ENCODE measurements at places on chromosomes 5 and 9.

GRCh38 chr5:148808864-148809642 lies 17.4 kb upstream of the ADRB2 start:
- DNase-seq: no peak

GRCh38 chr9:13447843-13448422 lies 168.4 kb upstream of the MPDZ start:
- DNase-seq: no peak

GRCh38 chr5:123215929-123216702 lies 127.1 kb downstream of the PRDM6 start:
- DNase-seq: no peak

- no peak for DNase-seq
These were observed 49.8 kb downstream of the EBF1 start for GRCh38 chr5:159049844-159050315.

GRCh38 chr9:134136118-134136995 lies 475 bp downstream of the WDR5 start:
- DNase-seq: no peak

DNA sequence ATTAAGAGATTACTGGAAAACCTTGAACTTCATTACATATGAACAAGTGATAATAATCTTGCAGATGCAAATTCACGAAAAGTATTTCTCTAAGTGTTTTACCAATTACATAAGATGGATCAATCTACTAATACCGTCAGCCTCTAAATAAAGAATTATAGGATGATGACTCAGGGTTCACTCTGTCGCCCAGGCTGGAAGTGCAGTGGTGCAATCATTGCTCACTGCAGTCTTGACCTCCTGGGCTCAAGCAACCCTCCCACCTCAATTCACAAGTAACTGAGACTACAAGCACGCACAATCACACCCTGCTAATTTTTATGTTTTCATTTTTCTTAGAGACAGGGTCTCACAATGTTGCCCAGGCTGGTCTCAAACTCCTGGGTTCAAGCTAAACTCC lies 56.1 kb downstream of the CHD1 start:
- no peak for DNase-seq

DNA sequence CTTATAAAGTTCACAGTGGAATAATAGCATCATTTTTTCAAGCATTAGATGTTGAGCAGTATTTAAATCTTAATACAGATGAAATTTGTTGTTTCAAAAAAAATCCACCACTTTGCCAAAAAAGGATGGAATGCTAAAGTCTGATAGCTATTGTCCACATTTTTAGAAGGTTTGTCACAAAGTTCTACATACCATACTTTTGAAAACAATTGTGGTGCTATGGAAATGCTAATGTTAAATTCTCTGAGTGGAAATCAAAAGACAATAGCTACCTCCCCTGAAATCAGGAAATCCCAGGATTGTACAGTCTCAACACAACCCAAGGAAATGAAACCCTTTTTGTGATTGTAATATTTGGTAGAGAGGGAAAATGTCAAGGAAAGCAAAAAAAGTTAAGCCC lies 19.3 kb upstream of the GRAMD2B start:
- DNase-seq: no peak

GRCh38 chr5:173672891-173673290 lies 56.4 kb upstream of the BOD1 start:
- DNase-seq: no peak

DNA sequence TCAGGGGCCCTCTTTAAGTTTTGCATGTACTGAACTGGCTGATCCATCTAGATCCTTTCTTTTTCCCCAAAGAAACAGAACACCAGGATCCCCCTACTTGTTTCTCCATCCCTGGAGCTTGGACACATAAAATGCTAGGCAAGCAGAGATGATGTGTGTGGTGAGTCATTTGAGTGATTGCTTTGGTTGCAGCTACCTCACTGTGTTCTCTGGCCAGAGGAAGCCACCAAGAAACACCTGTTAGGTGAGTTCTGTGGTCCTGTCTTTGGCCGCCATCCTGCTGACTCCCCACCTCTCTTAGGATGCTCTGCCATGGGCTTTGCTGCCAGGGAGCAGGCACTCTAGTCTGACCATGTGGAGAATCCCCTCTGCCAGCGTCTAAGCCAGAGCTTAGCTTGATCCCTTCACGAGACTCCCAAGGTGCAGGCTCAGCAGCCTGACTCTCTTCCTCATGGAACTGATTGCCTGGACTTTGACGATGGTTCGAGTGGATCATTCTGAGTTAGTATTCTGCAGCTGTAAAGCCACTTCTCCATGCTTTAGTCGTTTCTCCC lies 27.3 kb upstream of the DENND1A start:
- DNase-seq: no peak

DNA sequence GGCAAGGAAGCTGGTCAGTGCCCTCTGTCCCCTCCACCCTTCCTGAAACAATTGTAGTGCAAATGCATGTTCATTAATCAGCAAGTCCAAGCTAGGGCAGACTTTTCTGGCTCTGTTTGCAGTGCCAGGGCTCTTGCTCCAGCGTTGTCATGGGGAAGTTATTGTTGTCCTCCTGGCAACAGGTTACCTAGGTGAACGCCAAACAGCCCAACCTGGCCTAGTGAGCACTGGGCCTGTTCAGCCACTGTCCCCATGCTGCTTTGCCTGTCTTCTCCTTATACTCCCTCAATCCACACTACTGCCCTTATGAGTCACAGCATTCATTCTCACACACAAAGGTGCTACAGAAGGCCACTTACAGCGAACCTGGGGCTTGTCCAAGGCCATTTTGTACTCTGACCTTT lies 34.5 kb upstream of the GLIS3 start:
- DNase-seq: no peak

DNA sequence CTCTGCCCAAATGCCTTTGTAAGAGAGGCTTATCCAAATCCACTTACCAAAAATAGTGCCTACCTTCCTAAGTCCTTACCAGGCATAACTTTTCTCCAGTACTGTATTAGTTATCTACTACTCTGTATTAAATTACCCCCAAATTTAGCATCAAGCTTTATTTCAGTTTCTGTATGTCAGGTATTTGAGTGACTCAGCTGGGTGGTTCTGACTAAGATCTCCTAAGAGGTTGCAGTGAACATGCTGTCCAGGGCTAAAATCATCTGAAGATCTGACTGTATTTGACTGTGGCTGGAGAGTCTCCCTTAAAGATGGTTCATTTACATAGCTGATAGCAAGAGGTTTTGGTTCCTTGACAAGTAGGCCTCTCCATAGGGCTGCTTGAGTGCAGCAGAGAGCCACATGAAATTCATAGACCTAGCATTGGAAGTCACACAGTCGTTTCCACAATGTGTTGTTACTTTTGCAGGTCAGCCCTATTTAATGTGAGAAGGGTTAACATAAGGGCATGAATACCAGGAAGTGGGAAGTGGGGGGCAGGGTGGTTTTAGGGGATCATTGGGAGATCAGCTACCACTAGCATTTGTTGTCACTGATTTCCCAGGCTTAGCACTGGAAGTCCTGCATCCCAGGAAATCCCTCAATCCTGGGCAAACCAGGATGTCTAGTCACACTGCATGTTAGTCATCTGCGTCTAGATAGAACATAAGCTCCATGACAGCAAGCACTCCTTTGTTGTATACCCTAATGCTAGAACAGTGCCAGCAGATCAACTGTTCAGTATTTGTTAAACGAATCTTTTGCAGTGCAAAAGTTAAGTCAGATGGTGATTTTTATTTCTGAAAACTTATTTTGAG lies 2.0 kb upstream of the ZNF622 start:
- DNase-seq: no peak

- DNase-seq: no peak
These were observed 128.8 kb downstream of the ATPSCKMT start for GRCh38 chr5:10120934-10121333.

DNA sequence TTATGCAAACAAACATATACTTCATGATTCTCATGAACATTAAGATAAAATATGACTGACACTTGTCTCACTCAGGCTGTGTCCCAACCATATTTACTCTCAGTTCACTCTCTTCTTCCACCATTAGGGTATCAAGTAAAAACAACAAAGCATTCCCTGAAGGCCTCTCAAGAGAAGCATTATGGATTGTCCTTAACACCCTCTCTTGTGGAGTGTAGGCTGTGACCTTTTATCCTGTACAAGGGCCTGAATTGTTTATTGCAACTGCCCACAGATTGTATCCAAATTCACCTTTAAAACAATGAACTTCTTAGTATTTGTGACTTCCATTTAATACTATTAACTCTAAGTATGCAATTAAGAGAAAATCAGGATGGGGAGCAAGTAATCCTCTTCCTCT lies 78.1 kb downstream of the RICTOR start:
- DNase-seq: no peak

DNA sequence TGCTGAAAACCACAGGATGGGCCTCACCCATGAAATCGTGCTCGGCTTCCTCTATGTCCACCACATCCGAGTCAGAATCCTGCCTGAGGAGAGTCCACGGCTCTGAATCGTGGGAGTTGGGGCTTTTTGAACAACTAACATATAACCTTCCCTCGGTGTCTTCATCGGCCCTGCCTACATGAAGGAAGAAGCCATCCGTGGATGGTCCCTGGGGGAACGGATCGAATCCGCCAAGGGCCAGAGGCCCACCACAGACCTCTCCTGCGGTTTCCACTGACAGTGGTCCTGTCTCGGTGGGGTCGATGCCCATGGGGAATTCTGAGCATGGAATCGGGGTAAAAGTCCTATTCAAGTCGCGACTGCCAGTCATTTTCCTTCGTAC lies 85.0 kb downstream of the CAMSAP1 start:
- DNase-seq: no peak

- no peak for DNase-seq
These were observed 47.6 kb upstream of the GRHPR start for GRCh38 chr9:37374892-37375291.

DNA sequence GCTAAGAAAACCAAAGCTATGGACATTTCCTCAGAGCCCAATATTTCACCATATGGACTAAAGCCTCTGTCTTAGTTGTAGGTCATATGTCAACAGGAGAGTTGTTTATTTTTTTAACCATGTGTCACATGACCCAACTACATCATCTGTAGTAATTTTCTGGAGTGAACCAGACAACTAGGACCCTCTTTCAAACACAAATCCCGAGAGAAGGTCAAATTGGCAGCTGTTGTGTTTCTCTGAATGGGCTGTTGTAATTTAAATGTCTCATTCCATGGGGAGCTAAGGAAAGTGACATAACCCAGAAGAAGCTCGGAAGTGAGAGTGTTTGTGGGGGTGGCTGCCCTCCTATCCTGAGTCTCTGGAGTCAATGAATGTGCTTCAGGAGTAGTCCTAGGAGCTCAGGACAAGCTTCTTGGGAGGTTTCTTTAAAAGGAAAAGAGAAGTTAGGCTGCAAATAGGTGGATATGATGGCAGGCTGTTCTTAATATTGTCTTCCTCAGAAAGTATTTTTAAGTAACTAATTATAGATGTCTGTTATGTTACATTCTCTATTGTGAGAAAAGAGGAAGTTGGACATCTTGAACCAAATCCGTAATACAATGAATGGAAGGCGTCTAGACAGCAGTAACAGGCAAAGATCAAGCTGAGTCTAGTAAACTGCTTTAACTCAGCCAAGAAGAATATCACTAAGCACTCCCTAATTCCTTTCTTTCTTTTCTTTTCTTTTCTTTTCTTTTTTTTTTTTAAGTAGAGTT lies 50.1 kb downstream of the TMEM167A start:
- no peak for DNase-seq

GRCh38 chr9:124855944-124856765 lies 2.9 kb downstream of the WDR38 start:
- no peak for DNase-seq

GRCh38 chr5:170216257-170216864 lies 16.4 kb upstream of the C5orf58 start:
- DNase-seq: no peak

DNA sequence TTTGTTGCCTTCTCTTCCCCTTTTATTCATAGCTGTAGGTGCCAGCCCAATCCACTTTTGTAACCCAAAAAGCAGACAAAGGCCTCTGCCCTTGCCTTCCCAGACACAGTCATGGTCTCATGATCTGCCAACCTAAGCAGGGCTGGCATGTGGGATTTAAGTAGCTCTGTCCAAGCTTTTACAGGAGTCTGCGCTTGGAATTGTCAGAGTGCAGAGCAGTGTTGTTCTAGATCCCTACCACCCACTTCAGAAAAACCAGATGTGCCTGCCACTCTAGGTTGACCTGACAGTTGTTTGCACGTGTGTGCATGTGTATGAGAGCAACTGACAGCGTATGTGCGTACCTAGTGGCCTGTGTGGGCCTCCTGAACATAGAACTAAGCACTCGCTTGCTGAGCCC lies 87.8 kb upstream of the SPRY4 start:
- DNase-seq: no peak

GRCh38 chr9:91784673-91785446 lies 165.2 kb downstream of the ROR2 start:
- DNase-seq: no peak

- no peak for DNase-seq
These were observed 180.6 kb downstream of the EPB41L4A start for GRCh38 chr5:112238473-112238872.

DNA sequence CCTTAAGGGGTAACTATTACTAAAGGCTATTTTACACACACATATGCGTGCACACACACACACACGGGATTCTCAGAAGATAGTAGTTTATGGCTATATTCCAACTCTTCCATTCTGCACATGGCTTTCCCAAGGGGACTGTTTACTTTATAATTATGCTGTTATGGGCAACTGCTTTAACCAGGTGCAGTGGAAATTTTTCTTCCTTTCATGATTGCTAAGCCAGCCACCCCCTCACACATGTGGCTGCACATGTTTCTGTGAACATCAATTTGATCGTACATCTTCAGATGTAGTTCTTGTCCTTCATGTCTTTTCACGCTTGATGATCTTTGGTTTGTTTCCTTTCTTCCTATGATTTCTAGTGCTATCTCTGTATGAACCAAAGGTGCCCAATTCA lies 37.0 kb downstream of the MRPS30 start:
- DNase-seq: no peak

GRCh38 chr5:31172881-31173280 lies 20.6 kb upstream of the CDH6 start:
- DNase-seq: no peak

GRCh38 chr5:55172051-55172899 lies 702 bp downstream of the CDC20B start:
- DNase-seq: peak; percentile 42

DNA sequence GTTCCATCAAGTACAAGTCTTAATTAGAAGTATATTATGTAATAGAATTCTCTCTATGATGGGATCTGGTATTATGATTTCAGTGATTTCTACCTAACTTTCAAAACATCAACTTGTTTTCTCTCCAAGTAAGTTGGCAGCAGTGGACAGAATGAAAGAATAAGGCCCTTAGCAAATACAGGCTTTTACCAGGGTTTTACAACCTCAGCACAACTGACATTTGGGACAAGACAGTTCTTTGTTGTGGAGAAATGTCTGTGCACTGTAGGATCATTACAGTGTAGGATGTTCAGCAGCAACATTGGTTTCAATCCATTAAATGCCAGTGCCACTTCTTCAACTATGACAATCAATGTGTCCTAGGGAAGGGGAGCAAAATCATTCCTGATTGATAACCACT lies 48.8 kb downstream of the MLANA start:
- no peak for DNase-seq

GRCh38 chr9:34380511-34381315 lies 4.0 kb upstream of the MYORG start:
- DNase-seq: peak; percentile 72

GRCh38 chr9:97132865-97133264 lies 93.9 kb upstream of the CTSV start:
- DNase-seq: no peak
